A549 treated with dexamethasone at 1 μM for 4 hours (cell line): ENCODE measurements at places on chromosomes 2 and 18. TPM values are rescaled to one million over a fixed set of nuclear protein-coding genes. Genes with fewer than 3 reads are reported as not detected.

CCDC74A gene
- 10.8 to 15.5 TPM (median 13.9 TPM) in 5 replicates for total RNA-seq

CSRNP3 gene
- total RNA-seq = not detected in 5 replicates

CCBE1 gene
- 7.0 to 16.4 TPM (median 13.2 TPM) in 5 replicates for total RNA-seq

RESP18 gene
- total RNA-seq = not detected in 5 replicates

HOXD3 gene
- 0.14 to 0.21 TPM (median 0.18 TPM) in 3 of 5 replicates, not detected in the others for total RNA-seq

ROCK1 gene
- 18.9 to 28.0 TPM (median 24.5 TPM) in 5 replicates for total RNA-seq

POTEJ gene
- total RNA-seq = not detected in 5 replicates

PROKR1 gene
- total RNA-seq = 0.01 to 0.05 TPM (median 0.04 TPM) in 3 of 5 replicates, not detected in the others

AFF3 gene
- 0.02 to 0.08 TPM (median 0.05 TPM) in 5 replicates for total RNA-seq

LONRF2 gene
- total RNA-seq = 1.5 to 3.3 TPM (median 2.1 TPM) in 5 replicates

TGFA gene
- total RNA-seq = 4.4 to 8.2 TPM (median 4.9 TPM) in 5 replicates

SOWAHC gene
- total RNA-seq = 7.0 to 10.2 TPM (median 9.2 TPM) in 5 replicates

CNGA3 gene
- 0.03 to 0.09 TPM (median 0.05 TPM) in 4 of 5 replicates, not detected in the other for total RNA-seq

IL36G gene
- total RNA-seq = not detected in 5 replicates

KLHL30 gene
- total RNA-seq = 0.15 to 0.27 TPM (median 0.21 TPM) in 5 replicates

TRABD2A gene
- total RNA-seq = 11.2 to 16.2 TPM (median 14.5 TPM) in 5 replicates

CDKL4 gene
- not detected in 5 replicates for total RNA-seq

CTNNA2 gene
- 0.19 to 0.89 TPM (median 0.33 TPM) in 5 replicates for total RNA-seq

PTPRM gene
- 24.5 to 44.8 TPM (median 37.2 TPM) in 5 replicates for total RNA-seq

LAMA1 gene
- 0.01 to 0.21 TPM (median 0.09 TPM) in 5 replicates for total RNA-seq

ALPP gene
- 14.4 to 22.1 TPM (median 20.3 TPM) in 5 replicates for total RNA-seq

RRM2 gene
- 178 to 256 TPM (median 244 TPM) in 5 replicates for total RNA-seq

IL36RN gene
- 0.03 to 0.12 TPM in 2 of 5 replicates, not detected in the others for total RNA-seq

PDE11A gene
- 0.21 to 0.52 TPM (median 0.42 TPM) in 5 replicates for total RNA-seq

LRATD1 gene
- total RNA-seq = 0.06 to 0.11 TPM (median 0.09 TPM) in 5 replicates

NT5DC4 gene
- 0.05 TPM in 1 of 5 replicates, not detected in the others for total RNA-seq

SLC19A3 gene
- total RNA-seq = 1.9 to 2.9 TPM (median 2.2 TPM) in 5 replicates

MEP1B gene
- 0.05 to 0.09 TPM (median 0.08 TPM) in 3 of 5 replicates, not detected in the others for total RNA-seq

ME2 gene
- total RNA-seq = 34.1 to 37.5 TPM (median 34.7 TPM) in 5 replicates

PPM1B gene
- 31.3 to 44.6 TPM (median 40.8 TPM) in 5 replicates for total RNA-seq

DCC gene
- total RNA-seq = not detected in 5 replicates

C1QL2 gene
- total RNA-seq = 0.30 to 0.86 TPM (median 0.67 TPM) in 5 replicates

GLI2 gene
- total RNA-seq = 15.0 to 31.4 TPM (median 28.8 TPM) in 5 replicates

RAB6C gene
- not detected in 5 replicates for total RNA-seq
